CD4-positive, alpha-beta T cell (primary cell): ENCODE measurements at places on chromosomes 7 and 10.

DNA sequence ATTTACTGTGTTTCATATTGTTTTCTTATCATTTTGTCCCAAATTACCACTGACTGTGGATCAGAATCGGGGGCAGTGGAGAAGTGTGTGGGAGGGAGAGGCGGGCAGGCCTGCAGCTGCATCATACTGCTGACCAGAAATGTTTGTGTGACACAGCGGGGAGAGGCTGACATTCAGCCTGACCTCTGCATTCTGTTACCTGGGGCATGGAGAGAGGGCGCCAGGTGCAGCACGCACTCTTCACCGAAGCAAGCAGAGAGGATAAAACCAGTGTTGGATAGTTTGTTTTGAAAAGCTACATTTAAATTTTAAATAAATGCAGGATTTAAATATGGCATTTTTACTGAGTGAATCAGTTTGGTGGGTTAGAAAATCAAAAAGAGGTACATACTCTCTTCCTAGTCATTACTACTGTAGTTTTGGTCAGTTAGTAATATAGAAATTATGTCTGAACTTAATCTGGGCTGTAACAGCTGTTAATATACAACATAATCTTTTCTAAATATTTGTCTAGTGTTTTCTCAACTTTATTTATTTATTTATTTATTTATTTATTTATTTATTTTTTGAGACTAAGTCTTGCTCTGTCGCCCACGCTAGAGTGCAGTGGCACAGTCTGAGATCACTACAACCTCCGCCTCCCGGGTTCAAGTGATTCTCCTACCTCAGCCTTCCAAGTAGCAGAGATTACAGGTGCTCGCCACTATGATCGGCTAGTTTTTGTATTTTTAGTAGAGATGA, 8.8 kb upstream of the STMP1 start:
- no peak for DNase-seq

- DNase-seq: no peak
These were observed 69.5 kb upstream of the PPIF start for GRCh38 chr10:79277579-79278269.

DNA sequence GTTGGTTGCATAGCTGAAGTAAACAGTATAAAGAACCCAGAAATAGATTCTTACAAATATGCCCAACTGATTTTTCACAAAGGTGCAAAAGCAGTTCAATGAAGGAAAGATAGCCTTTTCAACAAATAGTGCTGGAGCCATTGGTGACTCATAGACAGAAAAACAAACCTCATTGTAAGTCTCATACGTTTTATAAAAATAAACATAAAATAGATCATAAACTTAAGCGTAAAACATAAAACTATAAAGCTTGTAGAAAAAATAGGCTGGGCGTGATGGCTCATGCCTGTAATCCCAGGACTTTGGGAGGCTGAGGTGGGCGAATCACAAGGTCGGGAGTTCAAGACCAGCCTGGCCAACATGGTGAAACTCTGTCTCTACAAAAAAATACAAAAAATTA, 318.8 kb upstream of the IGFBP3 start:
- DNase-seq: no peak

GRCh38 chr7:80475383-80475782, 36.5 kb downstream of the GNAT3 start:
- DNase-seq: no peak

- DNase-seq: no peak
These were observed 63.1 kb downstream of the BLNK start for GRCh38 chr10:96208271-96208670.
